ENCODE measurements at places on chromosomes 5 and 9.

GRCh38 chr9:73906671-73907070, 590.5 kb upstream of the RORB start:
- no peak for DNase-seq

GRCh38 chr9:107819772-107820565, 330.4 kb upstream of the KLF4 start:
- DNase-seq: no peak

DNA sequence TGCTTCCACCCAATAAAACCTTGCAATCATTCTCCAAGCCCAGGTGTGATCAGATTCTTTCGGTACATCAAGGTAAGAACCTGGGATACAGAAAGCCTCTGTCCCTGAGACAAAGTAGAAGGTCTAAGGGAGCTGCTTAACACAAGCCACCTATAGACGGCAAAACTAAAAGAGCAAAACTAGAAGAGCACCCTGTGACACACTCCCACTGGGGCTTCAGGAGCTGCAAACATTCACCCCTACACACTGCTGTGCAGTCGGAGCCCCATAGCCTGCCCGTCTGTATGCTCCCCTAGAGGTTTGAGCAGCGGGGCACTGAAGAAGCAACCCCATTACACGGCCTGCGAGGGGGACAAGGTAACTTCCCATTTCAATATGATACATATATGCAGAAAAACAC, 179.6 kb upstream of the CDH9 start:
- DNase-seq: no peak

- DNase-seq: no peak
These were observed 41.8 kb downstream of the MAST4 start for GRCh38 chr5:66637994-66638393.

GRCh38 chr5:59873113-59873512, 20.4 kb downstream of the PDE4D start:
- DNase-seq: no peak

DNA sequence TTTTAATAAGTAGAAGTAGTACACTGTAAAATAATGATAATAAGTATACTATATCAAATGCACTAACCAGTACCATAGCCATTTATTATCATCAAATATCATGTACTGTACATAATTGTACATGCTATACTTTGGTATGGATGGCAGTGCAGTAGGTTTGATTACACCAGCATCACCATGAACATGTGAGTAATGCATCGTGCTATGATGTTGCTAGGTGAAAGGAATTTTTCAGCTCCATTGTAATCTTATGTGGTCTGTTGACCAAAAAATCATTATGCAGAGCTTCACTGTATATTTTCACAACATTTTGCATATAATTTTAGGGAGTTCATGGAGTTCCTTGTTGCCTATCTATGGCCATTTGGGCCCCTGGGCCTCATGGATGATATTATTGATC, 72.2 kb upstream of the HMHB1 start:
- DNase-seq: no peak

GRCh38 chr9:37390759-37391158, 31.7 kb upstream of the GRHPR start:
- no peak for DNase-seq

GRCh38 chr5:27608992-27609391, 570.6 kb upstream of the CDH9 start:
- DNase-seq: no peak

DNA sequence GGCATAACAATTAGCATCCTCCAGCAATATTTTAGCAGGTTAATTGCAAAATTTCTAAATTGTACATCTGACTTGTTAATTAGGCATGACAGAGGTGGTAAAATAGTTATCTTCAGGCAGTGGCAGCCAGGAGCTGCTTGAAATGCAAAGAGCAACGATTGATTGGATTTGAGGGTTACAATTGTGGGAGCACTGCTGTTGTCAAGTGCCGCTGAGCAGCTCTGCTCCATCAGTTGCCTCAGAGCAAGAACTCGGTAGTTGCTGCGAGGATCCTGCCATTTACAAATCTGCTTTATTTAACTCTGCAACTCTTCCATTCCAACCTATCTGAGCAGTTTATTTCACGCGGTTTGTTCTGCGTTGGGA, 12.6 kb downstream of the PBX3 start:
- DNase-seq: no peak

GRCh38 chr9:69395718-69396117, 70.7 kb downstream of the ENTREP1 start:
- no peak for DNase-seq

DNA sequence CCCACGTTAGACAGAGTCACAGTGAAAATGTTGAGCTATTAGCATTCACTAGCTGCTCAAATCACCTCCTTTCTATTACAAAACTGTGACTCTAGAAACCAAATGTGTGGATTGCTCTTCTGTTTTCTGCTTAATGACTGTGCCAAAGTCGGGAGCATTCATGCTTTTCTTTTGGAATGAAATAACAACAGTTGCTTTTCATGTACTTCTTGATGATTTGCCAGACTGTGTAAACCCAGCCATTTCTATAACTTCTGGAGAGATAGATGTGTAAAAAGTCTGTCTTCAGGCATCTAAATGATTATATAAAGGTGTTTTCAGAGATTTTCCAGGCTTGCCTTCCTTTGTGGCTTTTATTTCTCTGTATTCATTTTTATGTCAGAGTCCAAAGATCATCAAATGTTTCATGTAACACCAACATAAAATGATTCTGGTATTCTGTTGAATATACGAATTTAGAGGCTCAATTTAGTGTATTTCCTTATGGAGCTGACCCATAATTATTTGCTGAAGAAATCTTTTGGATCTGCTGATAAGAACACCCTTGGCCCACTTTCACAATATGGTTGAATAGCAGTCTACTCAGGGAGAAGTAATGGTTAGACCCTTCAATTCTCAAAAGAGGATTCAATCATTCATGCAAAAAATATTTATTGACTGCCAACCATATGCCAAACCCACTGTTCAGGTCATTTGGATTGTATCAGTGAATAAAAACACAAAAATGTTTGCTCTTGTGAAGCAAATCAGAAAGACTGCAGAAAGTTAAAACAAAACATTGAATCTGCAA, 581.2 kb downstream of the CDH18 start:
- peak; percentile 67 for DNase-seq

GRCh38 chr5:139798883-139799282, 3.3 kb downstream of the PSD2 start:
- no peak for DNase-seq

GRCh38 chr5:171759777-171760176, 25.8 kb upstream of the SMIM23 start:
- no peak for DNase-seq

DNA sequence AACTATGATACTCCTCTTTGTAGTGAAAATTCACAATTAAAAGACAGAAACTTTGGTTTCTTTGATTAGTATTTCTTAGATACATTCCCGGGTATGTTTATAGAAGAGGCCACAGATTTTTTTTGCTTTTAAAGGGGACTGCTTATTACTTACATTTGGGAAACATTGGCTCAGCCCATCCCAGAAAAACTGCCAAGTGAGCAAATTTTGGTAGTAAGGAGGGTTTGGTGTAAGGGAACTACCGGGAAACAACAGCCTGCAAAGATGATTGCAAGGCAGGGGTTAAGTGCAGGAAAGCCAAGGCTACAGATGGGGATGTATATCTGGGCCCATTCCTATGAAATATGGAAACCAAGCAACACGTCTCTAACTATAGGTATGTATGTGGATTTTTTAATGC, 88.8 kb upstream of the SAP30L start:
- no peak for DNase-seq

DNA sequence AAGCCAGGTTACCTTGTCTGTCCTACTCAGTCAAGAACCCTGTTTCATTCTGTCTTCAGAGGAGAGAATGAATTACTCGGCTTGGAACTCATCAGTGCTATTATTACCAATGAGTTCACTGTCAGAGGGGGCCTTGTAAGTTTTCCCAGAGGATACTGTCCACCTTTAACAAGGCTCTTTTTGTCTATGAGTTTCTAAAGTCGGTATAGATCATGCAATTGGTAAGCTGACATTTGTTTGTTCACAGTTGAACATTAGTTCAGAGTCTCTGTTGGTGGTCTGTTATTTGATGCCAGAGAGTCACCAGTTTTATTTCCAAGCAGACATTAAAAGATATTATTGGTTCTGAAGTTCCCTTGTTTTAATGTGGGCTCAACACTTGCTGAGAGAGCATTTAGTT, 58.1 kb upstream of the DHFR start:
- DNase-seq: no peak

DNA sequence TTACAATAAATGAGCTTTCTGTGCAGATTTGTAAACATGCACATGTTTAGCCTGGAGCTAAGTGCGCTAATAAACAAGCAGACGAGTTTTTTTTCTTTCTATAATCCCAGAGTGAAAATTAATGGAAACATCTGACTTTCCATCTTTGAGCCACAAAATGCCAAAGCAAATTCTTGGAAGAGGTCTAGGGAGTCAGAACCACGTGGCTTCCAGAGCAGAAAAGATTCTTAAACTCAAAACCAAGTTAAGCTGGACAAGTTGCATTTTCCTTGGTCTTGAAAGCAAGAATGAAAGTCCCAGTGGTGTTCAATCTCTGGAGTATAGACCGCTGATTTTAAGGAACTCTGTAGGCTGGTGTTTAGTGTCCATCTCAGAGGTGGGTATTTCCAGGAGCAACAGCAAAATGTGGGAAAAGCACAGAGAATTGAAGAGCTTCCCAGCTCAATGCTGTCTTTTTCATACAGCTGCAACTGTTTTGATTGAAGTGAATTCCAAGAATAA, 71.4 kb downstream of the MYO10 start:
- no peak for DNase-seq
